ENCODE measurements at places on chromosomes 11 and 22.

GRCh38 chr11:61032824-61033223, 61.3 kb downstream of the CD6 start:
- no peak for DNase-seq

DNA sequence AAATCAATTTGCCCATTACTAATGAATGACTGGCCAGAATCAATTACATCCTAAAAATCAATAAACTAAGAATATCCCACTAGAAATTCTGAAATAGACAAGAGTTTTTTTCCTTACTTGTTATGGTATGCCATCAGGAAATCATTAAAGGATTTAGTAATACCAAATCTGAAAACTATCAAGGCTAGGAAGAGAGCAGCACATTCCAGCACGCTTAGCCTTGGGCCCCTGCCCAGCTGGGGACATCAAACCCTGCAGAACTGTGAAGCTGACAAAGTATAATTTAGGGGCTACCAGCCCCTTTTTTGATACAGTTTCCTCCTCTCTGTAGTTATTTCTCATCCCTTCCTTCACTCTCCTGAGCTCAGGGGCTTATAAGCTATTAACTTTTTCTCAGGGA, 247.8 kb upstream of the ZC3H12C start:
- no peak for DNase-seq

GRCh38 chr11:58787903-58788302, 56.2 kb upstream of the GLYAT start:
- DNase-seq = no peak

- no peak for DNase-seq
Observed at GRCh38 chr22:32846780-32847491, 45.4 kb downstream of the TIMP3 start.

DNA sequence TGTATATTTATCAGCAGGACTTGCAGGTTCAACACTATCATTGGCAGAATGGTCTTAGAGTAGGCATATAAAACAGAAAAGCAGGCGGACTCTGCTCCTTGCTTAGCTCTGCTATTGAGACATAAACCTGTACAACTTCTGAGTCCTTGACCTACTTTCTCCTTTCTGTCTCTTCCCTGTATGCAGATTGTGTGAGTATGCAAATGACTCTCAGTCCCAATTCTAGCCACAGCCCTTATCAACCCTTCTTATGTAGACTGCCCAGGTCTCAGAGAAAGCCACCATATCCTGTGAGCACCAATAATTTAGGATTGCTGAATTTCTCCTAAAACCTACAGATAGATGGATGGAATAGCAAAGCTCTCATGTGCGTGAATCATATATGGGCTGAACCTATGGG, 367.6 kb upstream of the DDI1 start:
- DNase-seq = no peak

GRCh38 chr11:1054143-1055108, 17.9 kb upstream of the MUC6 start:
- DNase-seq = no peak

GRCh38 chr22:32548039-32548438, 73.4 kb downstream of the FBXO7 start:
- DNase-seq = no peak
